Activated T-cell treated with anti-CD3 and anti-CD28 coated beads, Interleukin-2, amount 50 U/mL, for 48 hours (primary cell): ENCODE measurements at places on chromosomes 2 and 18.

DNA sequence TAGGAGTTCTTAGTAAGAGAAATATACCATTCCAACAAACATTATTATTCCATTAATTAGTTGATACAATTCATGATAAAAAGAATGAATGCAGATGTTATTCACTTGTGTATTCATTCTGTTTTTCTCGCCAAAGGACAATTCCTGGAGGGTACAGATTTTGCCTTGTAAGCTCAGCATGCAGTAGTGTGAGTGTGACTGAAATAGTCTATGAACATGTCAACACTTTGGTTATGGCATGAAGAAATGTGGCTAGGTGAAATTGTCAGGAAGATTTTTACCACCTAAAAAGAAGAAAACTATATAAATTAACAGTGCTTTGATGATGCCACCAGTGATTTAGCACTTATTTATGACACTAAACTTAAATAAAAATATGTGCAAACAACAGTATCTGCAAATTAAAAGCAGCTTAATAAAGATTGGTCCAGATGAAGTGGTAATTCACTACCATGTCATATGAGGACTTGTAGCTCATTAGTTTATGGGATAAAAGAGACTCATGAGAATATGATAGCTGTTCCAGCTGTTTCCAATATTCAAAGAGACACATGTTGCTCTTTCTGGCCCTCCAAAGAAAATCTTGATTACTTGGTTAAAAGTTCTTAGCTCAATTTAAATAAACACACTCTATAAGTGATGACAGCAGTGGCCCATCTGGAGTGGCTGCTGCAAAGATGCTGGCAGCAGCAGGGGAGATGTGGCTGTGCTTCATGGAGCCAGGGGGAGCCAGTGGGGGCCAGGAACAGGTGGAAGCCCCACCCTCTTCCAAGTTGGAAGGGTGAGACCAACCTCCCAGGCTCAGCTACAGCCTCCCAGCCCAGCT is 165.0 kb downstream of the CDH19 start:
- no peak for DNase-seq

GRCh38 chr2:158066046-158066713 is 35.5 kb upstream of the UPP2 start:
- DNase-seq = no peak

GRCh38 chr2:209773377-209773776 is 1.7 kb downstream of the UNC80 start:
- no peak for DNase-seq

- no peak for DNase-seq
Observed at GRCh38 chr18:34345738-34346137, 121.0 kb upstream of the NOL4 start.
